Adrenal gland (tissue), 19 donors: ENCODE measurements at places on chromosomes 7 and 10. TPM values are rescaled to one million over a fixed set of nuclear protein-coding genes. Genes with fewer than 3 reads are reported as not detected.

- DNase-seq: no peak
- no peak overlapping the region for H3K27ac ChIP-seq
- no peaks in the 10 kb centered on the region for H3K27me3 ChIP-seq
These were observed 346.8 kb upstream of the ETV1 start for GRCh38 chr7:14336256-14336655.

GRCh38 chr10:23364378-23364777 lies 19.8 kb upstream of the C10orf67 start:
- H3K4me3 ChIP-seq: no peak overlapping the region
- H3K4me1 ChIP-seq: no peaks in the 10 kb centered on the region
- no peaks in the 10 kb centered on the region for H3K27me3 ChIP-seq
- no peak for DNase-seq

GRCh38 chr7:68441645-68442044 lies 1156.6 kb upstream of the AUTS2 start:
- no peaks in the 10 kb centered on the region for H3K4me1 ChIP-seq
- H3K4me3 ChIP-seq: no peak overlapping the region
- no peaks in the 10 kb centered on the region for H3K27me3 ChIP-seq
- H3K27ac ChIP-seq: no peak overlapping the region
- no peak for DNase-seq

RBP3 gene
- not detected for total RNA-seq

CCDC7 gene
- 26.4 TPM for total RNA-seq

FAM13C gene
- 13.7 TPM for total RNA-seq

LRRC18 gene
- total RNA-seq: not detected

EIF4H gene
- 229 TPM for total RNA-seq

NOS3 gene
- 18.0 TPM for total RNA-seq
